ENCODE measurements at places on chromosomes 7 and 10. TPM values are rescaled to one million over a fixed set of nuclear protein-coding genes. Genes with fewer than 3 reads are reported as not detected.

GRCh38 chr10:30176776-30177533 is 117.6 kb upstream of the JCAD start:
- DNase-seq, result no peak

DNA sequence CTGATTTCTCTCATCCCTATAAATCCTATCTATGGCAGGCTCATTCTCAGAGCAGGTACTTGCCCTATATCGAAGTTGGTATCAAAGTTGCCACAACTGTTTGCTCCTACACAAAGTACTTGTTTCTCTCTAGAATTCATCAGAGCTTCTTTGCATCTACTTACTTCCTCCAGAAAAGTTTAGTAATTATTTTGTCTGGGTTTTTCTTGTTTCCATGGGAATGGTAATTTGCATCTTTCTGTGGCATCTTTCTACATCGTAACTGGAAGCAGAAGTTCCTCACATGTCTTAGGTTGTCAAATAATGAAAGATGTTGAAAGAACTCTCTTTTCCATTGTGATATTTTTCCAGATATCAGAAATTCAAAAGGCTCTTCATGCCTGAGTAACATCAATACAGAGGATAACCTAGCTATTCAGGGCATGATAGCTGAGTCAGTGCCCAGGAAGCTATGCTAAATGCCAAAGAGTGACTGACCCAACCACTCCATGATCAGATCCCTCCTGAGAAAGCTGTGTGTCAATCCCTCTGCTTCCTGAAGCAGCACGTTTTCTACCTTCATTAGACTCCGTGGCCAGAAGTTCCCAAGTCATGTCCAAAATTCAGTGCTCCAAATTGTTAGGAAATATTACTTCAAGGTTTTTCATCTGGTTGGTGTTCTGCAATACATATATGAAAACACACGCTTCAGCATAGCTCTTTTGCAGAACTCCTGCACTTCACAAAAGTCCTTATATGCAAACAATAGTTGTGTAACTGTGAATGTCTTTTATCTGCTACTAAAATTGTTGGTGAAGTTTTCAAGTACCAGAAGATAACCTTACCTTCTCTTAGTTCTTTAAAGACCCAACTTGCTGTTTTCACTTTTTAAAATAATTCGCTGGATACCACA is 216.5 kb downstream of the VTI1A start:
- peak; percentile 78 for DNase-seq

DNA sequence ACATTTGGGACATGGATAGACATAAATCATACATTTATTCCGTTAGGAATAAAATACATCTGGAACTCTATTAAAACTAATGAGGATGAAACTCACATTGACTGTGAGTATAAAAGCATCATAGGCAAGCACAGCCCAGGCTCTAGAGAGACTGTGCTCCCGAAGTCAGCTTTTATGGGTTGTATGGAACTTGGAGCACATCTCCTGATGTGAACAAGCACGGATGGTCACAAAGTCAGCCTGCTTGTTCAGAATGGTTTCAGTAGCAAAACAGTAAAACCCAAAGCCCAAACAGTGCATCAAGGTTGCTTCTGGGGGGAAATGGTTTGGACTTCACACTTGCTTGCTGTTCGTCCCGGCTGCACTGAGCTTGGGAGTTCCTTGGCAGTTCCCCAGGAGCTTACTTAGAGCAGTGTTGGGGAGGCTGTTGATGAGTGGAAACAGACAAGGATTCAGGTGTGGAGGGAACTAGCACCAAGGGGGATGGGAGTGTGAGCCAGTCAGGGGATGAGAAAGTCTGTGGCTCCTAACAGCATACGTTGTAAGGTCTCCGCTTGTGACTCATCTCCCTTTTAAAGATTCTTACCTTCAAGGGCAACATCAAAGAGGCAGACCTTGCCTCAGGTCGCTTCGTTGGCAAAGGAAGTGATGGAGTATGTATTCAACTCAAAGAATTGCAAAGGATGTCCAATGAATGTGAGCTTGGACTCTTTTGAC is 19.7 kb upstream of the ITGA8 start:
- DNase-seq, result no peak

DNA sequence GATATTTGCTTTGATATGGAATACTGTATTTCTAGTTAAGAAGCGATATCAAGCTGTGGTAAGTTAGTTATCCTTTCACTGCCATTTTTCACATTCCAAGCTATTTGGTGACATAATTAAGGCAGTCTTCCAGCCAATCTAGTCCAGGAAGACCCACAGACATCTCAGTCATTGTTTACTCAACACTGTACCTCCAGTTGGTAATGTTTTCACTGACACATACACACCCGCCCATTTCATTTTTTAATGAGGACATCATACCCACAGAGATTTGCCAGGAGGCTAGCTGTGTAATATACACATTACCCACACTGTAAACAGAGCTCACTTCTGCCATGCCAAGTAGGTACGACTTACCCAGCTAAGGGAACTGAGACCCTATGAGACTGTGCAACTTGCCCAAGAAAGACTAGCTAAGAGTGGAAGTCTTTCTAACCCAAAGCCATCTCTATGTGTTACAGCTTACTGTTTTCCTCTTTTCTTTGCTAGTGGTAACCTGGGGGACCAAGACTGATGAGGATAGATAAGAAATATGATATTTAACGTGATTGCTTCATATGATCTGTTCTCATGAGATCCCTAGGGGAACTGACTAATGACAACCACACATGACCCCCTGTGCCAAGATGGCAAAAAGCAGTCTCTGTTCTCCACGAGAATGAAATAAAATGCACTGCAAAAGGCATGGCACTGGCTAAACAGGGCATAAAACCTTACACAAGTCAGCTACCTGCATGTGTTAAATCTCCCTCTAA is 179.0 kb downstream of the DGKI start:
- no peak for DNase-seq

DNA sequence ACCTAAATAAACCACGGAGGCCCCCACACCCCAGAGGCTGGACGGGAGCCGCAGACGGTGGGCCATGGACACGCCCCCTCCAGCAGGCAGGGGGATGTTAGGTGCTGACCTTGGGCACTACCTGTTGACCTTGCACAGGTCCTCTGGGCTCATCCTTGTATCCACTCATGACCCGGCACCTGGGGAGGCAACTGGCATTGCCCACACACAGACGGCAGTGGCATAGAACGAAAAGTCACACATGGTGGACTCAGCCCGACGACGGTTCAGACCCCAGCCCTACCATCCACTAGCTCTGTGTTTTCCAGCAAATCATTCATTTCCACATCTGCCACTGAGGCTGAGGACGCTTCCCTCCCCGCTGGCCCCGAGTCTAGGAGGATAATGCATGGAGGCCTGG is 247.7 kb upstream of the PPP2R2D start:
- no peak for DNase-seq

DNA sequence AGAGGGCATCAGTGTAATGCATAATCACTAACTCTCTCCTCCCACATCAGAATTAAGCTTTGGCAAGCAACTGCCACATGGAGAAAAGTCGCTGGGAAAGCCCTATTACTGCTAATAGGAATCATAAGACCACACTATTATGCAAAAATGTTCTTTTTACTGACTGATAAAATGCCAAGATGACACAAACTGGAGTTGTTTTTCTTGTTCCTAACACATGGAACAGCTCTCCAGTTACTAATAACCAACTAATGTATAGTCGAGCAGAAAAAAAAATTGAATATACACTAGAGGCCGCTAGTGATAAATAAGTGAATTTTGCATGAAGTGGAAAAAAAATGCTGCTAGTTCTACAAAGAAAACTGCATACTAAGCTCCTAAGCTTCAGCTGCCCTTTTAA is 165.6 kb downstream of the TPK1 start:
- no peak for DNase-seq

DNA sequence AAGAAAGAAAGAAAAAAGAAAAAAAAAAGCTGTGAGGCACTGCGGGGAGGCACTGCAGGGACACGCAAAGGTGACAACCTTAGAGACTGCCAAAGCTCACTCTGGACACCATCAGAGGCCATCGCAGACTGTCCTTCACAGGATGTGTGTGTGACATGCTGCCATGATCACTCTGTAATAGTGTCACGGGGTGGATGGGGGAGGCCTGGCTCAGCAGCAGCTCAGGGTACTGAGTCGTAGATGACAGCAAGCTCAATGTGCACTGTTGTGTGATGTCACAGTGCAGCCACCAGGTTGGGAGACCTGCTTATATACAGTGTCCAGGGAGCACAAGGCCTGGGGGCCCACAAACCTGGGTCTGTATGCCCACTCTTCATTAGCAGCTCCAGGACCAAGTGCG is 83.3 kb downstream of the SLIT1 start:
- DNase-seq, result no peak

DNA sequence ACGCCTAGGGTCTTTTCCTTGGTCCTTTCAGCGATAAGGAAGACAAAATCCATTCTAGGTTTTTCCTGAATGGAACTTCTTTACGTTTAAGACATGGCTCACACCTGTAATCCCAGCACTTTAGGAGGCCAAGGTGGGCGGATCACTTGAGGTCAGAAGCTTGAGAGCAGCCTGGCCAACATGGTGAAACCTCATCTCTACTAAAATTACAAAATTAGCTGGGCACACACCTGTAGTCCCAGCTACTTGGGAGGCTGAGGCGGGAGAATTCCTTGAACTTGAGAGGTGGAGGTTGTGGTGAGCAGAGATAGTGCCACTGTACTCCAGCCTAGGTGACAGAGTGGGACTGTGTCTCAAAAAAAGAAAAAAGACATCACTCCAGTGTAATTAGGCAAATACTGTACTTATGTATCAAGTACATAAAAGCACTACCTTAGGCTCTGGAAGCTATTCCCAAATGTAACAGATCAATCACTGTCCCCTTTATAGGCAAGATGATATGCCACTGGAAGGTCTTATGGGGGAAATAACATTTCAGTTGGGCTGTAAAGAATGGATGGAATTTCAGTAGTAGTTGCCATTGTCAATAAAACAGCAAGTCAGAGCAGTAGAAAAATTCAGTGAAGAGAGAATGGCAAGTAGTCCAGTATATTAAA is 5.7 kb downstream of the STK17A start:
- DNase-seq, result no peak

- DNase-seq, result no peak
These were observed 11.5 kb downstream of the SDK1 start for GRCh38 chr7:3312583-3312982.

- DNase-seq, result no peak
These were observed 1217.8 kb upstream of the LRRTM3 start for GRCh38 chr10:65708057-65708456.

GRCh38 chr7:47827871-47828270 is 120.4 kb downstream of the PKD1L1 start:
- no peak for DNase-seq

GRCh38 chr10:100746784-100747455 is 1.5 kb downstream of the PAX2 start:
- DNase-seq, result peak; percentile 76

Gene PRPF18
- total RNA-seq, result 30.1 TPM

Gene SORCS1
- total RNA-seq, result not detected

Data from osteoblast (primary cell).